ENCODE measurements at places on chromosomes 13 and 19.

GRCh38 chr13:73952648-73953047 is 181.6 kb downstream of the KLF12 start:
- DNase-seq, result no peak

DNA sequence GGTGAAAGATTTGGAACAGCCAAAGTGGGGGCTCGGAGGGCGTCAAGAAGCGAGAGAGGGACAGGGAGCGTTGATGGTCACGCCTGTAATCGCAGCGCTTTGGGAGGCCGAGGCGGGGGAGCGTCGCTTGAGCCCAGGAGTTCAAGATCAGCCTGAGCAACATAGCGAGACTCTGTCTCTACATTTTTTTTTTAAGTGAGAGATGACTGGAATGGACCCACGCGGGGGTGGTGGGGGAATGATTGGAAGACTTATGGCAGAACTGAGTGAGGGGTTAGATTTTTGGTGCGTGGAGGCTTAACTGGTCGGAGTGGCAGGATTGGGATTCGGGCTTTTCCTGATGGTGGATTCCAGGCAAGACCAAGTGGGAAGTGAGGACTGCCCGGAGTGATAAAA is 725 bp downstream of the PSMD8 start:
- DNase-seq, result no peak

DNA sequence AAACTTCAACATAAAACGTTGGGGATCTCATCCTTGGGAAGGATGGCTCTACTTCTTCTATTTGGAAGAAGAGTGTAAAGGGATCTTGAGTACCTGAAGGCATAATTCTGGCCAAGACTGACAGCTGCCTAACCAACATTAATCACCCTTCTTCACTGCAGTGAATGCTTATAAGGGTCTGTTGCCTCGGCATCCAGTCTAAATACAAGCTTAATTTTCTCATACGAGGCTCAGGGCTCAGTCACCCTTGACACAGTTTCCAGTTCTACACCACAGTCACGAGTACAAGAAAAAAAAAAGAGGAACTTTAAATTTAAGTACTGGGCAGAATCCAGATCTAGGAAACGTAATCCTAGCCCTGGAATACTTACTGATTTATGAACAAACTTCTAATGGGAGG is 9.0 kb downstream of the FPR3 start:
- no peak for DNase-seq

DNA sequence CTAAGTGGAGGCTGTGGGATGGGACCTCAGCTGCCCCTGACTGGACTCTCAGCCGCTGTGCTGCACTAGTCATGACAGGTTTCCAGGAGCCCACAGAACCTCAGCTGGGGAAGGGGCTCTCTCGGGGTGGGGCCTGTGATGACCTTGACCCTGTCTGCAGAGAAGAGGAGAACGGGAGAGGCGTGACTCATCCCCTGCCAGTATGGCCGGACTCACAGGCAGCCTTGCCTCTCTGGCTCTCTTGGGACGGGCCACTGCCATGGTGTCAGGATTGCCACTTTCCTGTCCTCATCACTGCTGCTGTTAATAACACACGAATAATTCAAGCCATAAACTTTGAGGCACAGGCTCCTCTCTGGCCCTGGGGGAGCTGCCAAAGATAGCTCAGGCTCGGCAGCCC is 295.3 kb downstream of the UQCRFS1 start:
- DNase-seq, result no peak

GRCh38 chr19:50978772-50979390 is 4.8 kb downstream of the KLK7 start:
- DNase-seq, result no peak

- DNase-seq, result no peak
Measured at GRCh38 chr13:98787173-98787572, 34.7 kb upstream of the SLC15A1 start.

DNA sequence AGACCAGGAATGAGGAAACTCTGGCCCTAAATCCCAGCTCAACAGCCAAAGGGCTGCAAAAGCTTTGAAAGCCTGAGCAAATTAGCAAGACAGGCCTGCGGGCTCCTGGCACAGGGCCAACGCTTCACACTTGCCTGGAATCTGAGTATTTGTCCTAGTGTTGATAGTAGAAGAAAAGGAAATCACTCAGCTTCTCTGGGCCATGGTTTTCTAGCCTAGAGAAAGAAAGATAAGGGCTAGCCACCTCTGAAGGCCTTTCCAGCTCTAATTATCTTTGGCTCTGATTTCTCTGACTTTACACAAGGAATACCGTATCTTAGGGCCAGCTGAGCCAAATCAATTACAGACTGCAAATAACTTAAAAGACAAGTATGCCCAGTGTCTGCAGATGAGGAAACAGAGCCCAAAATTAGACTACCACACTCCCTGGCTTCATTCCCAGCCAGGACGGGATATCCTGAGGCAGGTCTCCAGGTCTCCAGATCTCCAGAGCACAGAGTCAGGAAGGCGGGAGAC is 69.6 kb downstream of the STK24 start:
- DNase-seq, result peak; percentile 60

DNA sequence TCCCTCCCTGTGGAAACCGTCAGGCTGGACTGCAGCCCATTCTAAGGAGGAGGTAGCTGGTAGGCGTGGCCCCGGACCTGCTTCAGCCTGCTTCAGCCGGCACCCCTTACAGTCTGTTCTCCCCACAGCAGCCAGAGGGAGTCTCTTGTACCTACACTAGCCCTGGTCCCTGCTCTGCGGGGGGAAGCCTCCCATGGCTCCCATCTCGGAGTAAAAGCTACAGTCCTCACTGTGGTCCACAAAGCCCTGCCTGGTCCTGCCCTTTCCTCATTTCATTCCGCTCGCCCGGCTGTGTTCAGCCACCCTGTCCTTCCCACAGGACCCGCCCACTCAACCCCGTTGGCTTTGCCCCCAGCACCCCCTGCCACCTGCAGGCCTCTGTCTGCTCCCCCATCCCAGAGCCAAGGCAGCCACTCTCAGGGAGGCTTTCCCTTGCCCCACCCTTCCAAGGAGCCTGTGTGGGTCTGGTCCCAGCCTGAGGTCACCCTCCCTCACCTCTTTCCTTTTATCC is 1.3 kb downstream of the PGLYRP1 start:
- DNase-seq, result no peak

DNA sequence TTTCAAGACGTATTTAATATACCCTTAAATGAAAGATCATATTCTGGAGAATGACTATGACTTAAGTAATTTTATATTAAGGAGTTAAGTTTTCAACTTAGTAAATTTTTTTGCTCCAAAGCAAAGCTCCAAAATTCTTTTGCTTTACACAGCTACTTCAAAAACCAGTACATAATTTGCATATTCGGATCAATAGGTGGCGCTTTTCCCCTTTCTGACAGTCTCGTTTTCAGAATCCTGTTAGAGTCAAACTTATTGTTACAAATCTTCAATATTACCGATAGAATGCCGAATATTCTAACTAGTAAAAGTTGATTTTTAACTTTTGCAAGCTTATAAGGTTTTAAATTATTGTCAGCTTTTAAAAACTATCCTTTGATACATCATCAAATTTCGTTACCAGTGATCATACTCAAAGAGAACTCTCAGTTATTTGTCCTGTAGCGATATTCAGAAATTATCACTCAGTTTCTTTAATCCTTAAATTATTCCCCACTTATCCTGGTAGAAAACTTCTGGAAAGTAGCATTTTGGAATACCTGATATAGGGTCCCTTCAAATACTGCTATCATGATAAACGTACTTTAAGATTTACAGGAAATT is 852.7 kb upstream of the KLHL1 start:
- no peak for DNase-seq

GRCh38 chr13:82717249-82717648 is 1165.0 kb downstream of the SLITRK1 start:
- no peak for DNase-seq

GRCh38 chr19:49064029-49064629 is 489 bp downstream of the NTF4 start:
- DNase-seq, result no peak

- no peak for DNase-seq
Measured at GRCh38 chr13:65763811-65764210, 1466.3 kb downstream of the PCDH9 start.

DNA sequence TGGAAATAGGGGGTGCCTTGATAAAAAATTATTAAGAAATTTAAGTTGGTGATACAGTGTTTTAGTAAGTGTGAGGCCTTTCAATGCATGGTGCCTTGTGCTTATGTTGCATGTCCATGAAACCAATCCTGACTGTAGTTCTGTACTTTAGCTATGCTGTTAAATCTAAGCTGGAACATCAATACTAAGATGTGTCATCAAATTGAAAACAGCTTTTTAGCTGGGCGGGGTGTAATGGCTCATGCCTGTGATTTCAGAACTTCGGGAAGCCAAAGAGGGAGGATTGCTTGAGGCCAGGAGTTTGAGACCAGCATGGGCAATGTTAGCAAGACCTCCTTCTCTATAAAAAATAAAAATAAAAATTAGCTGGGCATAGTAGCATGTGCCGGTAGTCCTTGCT is 930.3 kb upstream of the PCDH9 start:
- DNase-seq, result no peak

- no peak for DNase-seq
Measured at GRCh38 chr19:28292822-28293500, 920.0 kb downstream of the UQCRFS1 start.

GRCh38 chr13:85603735-85604134 is 195.5 kb downstream of the SLITRK6 start:
- no peak for DNase-seq

GRCh38 chr13:49569993-49570689 is 15.2 kb downstream of the RCBTB1 start:
- DNase-seq, result no peak

DNA sequence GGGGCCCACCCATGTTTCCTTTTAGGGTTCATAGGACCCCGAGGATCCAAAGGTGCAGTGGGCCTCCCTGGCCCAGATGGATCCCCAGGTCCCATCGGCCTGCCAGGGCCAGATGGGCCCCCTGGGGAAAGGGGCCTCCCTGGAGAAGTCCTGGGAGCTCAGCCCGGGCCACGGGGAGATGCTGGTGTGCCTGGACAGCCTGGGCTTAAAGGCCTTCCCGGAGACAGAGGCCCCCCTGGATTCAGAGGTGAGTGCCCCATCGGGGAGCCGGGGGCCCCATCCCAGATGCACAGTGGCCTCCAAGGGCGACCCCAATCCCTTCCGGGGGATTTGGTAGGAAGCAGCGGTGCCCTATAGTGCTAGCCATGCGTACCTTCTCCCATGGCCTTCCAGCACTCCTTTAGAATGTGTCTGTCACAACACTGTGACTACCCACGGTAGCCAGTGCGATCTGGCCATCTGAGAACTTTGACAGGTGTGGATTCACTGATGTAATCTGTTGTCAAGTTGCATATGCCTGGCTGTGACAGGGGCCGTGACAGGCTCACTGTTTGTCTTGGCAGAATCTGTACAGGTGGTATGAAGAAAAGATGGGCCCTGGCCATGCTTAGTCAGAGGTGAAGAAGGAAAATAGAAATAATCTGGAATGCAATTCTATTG is 88.5 kb downstream of the RAB20 start:
- DNase-seq, result no peak

DNA sequence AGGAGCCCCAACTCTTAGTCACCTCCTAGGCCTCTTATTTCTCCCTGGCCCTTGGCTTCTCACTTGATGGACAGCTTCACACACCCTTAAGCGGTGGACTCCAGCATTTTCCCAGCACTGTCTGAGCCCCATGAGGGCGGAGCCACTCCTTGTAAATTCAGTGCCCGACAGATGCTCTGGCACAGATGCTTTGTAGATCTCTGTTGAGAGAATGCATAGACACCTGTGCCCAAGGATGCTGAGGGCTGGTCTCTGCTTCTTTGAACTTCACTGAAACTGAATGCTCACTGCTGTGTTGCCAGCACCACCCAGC is 3.3 kb downstream of the SYCN start:
- no peak for DNase-seq

GRCh38 chr13:67119481-67119894 is 110.6 kb downstream of the PCDH9 start:
- no peak for DNase-seq

DNA sequence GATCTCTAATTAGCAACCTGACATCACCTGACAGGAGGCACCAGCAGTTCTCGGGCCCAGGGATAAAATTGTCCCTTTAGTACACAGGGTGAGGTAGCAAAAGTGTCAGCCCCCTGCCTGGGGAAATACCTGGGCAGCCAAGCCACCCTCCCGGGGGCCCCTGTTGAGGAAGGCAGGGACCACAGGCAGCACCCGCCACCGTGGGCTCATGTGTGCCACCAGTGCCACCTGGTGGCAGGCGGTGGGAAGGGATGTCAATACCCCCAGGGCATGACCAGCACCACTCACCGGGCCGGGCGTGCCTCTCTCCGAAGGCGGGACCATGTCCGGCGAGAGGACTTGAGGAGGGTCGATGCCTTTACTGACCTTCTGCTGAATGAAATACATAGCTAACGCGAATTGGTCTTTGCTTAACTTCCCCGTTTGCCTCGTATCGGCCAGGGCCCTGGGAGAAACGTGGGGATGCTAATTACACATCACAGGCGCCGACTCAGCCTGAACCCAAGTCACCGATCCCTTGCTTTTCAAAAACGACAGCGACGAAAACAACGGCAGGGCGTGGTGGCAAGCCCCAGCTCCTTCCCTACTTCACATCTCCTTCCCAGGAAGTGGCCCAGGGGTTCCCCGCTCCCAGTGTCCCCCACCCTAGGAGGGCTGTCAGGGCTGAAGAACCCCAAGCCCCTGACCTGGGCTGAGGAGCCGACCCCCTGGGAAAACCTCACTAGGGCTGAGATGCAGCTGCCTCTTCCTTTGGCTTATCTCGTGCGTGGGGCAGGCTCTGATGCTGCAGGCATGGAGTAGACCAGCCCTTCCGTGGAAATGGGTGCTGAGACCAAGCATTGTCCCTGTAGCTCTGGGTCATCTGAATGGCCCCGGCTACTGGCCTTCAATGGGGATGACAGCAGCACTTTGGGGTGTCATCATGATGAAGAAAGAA is 53.8 kb downstream of the EPS15L1 start:
- DNase-seq, result no peak

- no peak for DNase-seq
Measured at GRCh38 chr19:8081569-8082550, 29.3 kb downstream of the CCL25 start.

DNA sequence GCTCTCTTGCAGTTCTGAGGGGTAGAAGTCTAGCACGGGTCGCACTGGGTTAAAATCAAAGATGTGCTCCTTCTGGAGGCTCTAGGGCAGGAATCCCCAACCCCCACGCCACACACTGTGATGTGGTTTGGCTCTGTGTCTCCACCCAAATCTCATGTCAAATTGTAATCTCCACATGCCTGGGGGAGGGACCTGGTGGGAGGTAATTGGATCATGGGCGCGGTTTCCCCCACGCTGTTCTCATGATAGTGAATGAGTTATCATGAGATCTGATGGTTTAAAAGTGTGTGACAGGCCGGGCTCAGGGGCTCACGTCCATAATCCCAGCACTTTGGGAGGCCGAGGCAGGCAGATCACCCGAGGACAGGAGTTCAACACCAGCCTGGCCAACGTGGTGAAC is 26.6 kb upstream of the CALM3 start:
- DNase-seq, result no peak

- DNase-seq, result no peak
Measured at GRCh38 chr13:76886292-76887075, at the start of gene KCTD12. TSS of gene KCTD12 (minus strand) at chr13:76886405. CDS start at chr13:76886148, 257 bp downstream.

Data from NCI-H2107 (cell line).